HL-60 (cell line): ENCODE measurements at places on chromosomes 4 and X.

- DNase-seq, result no peak
Measured at GRCh38 chr4:81664079-81664478, 192.4 kb upstream of the RASGEF1B start.

- no peak for DNase-seq
Measured at GRCh38 chr4:109174224-109174953, 128.1 kb downstream of the COL25A1 start.

- no peak for DNase-seq
Measured at GRCh38 chr4:154618708-154619315, 6.4 kb upstream of the FGG start.

DNA sequence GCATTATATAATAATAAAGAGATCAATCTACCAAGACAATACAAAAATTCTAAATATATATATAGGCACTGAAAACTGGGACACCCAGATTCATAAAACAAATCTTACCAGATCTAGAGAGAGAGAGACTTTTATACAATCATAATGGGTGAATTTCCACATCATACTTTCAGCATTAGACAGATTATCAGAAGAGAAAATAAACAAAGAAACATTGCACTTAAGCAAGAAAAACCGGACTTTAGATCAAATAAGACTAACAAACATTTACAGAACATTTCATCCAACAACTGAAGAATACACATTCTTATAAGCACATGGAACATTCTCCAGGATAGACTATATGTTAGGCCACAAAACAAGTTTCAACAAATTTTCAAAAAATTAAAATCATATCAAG lies 245.1 kb downstream of the INPP4B start:
- DNase-seq, result no peak

GRCh38 chr4:86670756-86671155 lies 76.6 kb downstream of the PTPN13 start:
- no peak for DNase-seq
